Mesothelial cell of epicardium (in vitro differentiated cells): ENCODE measurements at places on chromosomes 7 and 10. TPM values are rescaled to one million over a fixed set of nuclear protein-coding genes. Genes with fewer than 3 reads are reported as not detected.

EBLN1 gene
- total RNA-seq: not detected in 3 replicates

PLEKHS1 gene
- not detected in 3 replicates for total RNA-seq

SLC13A1 gene
- total RNA-seq: not detected in 3 replicates

SNCG gene
- 92.0 to 104 TPM (median 98.5 TPM) in 3 replicates for total RNA-seq

CNPY1 gene
- not detected in 3 replicates for total RNA-seq

DNA sequence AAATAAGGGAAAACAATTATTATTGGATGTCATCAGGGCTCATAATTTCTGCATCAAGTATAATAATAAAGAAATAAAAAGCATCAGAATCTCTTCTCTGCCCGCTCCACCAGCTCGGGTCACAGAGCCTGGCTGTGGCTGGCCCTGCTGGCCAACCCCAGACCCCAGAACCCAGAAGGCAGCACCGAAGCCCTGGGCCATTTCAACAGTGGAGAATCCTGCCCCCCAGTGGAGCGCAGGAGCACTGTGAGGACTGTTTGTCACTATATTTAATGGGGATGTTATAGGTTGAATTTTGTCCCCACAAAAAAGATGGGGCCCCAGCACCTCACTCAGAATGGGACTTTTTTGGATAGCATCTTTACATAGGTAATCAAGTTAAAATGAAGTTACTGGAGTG lies 27.3 kb downstream of the DENND11 start:
- no peak for DNase-seq

- no peak for DNase-seq
These were observed 120.9 kb downstream of the VIPR2 start for GRCh38 chr7:159023746-159024145.

GRCh38 chr7:272631-273030 lies 17.3 kb upstream of the FOXL3 start:
- DNase-seq: peak; percentile 7

- DNase-seq: no peak
These were observed 13.1 kb downstream of the CSGALNACT2 start for GRCh38 chr10:43151371-43151770.

GRCh38 chr10:30510184-30510931 lies 76.4 kb downstream of the MAP3K8 start:
- no peak for DNase-seq

DNA sequence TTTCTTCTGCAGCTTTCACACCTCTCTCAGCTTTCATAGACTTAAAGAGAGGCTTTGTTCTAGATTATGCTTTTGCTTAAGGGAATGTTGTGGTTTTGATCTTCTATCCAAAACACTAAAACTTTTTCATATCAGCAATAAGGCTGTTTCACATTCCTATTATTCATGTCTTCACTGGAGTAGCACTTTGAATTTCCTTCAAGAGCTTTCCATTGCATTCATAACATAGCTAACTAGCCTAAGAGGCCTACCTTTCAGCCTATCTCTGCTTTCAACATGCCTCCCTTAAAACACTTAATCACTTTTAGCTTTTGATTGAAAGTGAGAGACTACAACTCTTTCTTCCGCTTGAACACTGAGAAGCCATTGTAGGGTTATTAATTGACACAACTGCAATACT lies 1117.0 kb upstream of the PHF14 start:
- DNase-seq: no peak

GRCh38 chr7:93378131-93378760 lies 146.1 kb downstream of the VPS50 start:
- DNase-seq: no peak
